Neural crest cell (in vitro differentiated cells): ENCODE measurements at places on chromosomes 5 and 9.

DNA sequence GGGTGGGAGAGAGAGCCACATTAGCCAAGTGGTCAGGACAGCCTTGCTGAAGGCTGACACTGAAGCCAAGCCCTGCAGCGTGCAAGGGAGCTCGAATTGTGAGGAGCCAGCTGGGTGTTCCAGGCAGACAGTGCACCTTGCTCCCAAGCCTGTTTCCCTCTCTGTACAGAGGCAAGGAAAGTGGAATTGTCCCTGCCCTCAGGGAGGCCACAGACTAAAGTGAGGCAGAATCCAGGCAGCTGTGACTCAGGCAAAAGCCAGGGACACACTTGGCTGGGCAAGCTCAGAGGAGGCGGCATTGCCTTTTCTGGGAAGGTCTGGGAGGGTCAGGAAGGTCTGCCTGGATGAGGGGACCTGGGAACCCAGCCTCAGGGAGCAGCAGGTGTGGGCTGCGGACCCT, 50.2 kb upstream of the LMX1B start:
- no peak overlapping the region for H3K27ac ChIP-seq
- H3K4me3 ChIP-seq: no peak overlapping the region
- no peaks in the 10 kb centered on the region for H3K36me3 ChIP-seq
- DNase-seq: no peak

GRCh38 chr5:137234973-137235943, 263.9 kb downstream of the SPOCK1 start:
- H3K36me3 ChIP-seq: no peaks in the 10 kb centered on the region
- DNase-seq: no peak
- H3K27me3 ChIP-seq: no peaks in the 10 kb centered on the region
- H3K4me1 ChIP-seq: no peaks in the 10 kb centered on the region
- no peak overlapping the region for H3K4me3 ChIP-seq

GRCh38 chr5:90606539-90606938, 47.9 kb downstream of the ADGRV1 start:
- H3K4me1 ChIP-seq: peaks cover 10% of the 10 kb centered on the region
- H3K27ac ChIP-seq: no peak overlapping the region
- no peak overlapping the region for H3K4me3 ChIP-seq
- H3K27me3 ChIP-seq: no peaks in the 10 kb centered on the region
- H3K36me3 ChIP-seq: peaks cover 12% of the 10 kb centered on the region

DNA sequence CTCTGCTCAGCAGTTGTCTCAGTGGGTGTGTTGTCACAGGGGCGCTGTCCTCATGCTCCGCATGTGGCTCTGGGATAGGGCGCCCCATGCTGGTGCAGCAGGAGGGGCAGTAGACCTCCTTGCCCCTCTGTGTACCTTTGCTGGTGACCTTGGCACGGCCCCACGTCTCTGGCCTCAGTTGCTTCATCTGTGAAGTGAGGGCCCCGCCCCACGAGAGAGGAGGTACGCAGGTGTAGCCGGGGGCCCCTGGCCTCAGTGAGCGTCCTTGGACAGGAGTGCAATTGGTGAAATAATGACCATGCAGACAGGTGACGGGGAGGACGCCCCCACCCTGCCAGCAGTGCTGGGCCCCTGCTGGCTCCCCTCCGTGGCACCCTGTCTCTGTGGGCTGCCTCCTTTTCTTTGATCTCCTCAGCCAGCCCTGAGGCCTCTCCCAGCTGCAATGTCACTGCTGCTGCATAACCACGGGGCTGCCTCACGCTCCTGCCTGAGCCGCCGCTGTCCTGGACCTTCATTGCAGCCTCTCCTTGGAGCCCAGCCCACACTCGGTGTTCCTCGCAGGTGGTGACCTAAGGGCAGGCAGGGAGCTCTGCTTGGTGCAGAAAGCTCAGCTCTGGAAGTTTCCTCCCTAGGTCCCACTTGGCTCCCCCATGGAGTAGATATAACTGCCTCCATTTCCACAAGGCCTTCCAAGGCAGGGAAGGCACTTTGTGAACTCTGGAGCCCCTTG, 57.3 kb downstream of the PHF2 start:
- no peak for DNase-seq
- H3K4me1 ChIP-seq: peaks cover 4% of the 10 kb centered on the region
- no peak overlapping the region for H3K4me3 ChIP-seq
- peaks cover 33% of the 10 kb centered on the region for H3K36me3 ChIP-seq
